ENCODE measurements at places on chromosomes 3 and 15.

DNA sequence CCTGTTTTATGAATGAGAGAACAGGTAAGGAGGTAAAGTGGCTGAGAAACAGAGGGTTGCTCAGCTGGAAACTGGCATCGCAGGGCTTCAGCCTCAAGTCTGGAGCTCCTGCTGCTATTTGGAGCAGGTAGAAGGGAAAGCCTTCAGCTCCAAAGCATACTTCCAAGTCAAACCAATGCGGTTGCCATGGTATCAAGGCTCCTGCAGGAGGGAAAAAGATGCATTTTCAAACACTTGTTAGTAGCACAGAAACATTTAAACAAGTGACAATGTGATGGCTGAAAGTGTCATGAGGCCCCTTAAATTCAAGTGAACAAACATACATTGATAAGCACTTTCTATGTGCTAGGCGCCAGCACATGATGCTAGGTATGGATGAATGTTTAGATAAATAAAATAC lies 60.4 kb downstream of the RYR3 start:
- no peak for DNase-seq

GRCh38 chr3:152243721-152244516 lies 24.8 kb upstream of the MBNL1 start:
- no peak for DNase-seq

DNA sequence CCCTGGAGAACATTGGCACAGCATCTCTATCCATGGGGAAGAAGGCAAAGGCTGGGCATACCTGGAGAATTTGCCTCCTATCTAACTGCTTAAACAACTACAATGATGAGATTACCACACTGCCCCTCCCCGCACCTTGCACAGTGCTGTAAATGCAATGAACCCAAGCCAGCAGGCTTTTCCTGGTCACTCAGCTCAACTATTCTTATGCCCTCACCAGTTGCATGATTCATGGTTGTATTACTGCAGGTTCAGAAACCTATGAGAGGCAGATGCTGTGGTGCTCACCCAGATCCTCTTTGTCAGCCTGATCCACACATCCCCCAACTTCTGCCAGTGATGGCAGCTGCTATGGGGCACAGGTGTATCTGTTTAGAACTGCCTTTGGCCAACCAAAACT lies 77.7 kb upstream of the STAC start:
- DNase-seq = no peak

GRCh38 chr3:184465883-184466412 lies 86.1 kb downstream of the CHRD start:
- no peak for DNase-seq

DNA sequence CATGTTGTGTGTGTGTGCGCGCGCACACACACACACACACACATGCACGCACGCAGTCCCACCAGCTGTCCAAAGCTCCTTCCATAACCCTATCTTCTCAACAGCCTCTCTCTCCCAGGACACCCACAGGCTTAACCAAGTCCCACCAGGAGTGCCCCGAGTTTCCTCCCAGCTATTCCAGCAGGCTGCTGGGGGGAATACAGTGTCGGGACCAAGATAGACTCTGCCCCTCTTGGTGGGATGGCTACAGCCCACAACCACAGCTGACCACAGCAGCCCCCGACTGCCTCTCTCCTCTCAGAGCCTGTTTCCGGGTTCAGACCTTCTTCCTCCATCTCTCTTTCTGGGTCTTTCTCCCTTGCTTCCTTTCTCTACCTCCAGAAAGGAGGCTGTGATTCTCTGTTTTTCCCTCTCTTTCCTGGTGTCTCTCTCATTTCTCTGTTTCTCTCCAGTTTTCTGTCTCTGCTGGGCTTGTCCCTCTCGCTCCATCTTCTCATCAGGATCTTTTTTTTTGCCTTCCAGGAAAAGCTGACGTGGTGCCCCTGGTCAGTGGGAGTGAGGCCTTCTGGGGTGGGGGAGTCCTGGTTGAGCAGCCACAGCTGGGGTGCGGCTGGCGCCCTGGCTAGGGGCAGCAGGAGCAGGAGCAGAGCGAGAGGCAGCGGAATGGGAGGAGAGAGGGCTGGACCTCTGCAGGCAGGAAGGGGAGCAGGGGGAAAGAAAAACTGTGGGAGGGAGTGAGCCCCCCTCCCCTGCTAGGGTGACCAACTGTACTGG lies 3.3 kb upstream of the ISLR start:
- DNase-seq = no peak

GRCh38 chr3:100072326-100073048 lies 41.8 kb downstream of the FILIP1L start:
- no peak for DNase-seq
